ENCODE measurements at places on chromosomes 4 and X.
A peak's percentile ranks its signal among the peaks of the same experiment; 100 is the strongest.

DNA sequence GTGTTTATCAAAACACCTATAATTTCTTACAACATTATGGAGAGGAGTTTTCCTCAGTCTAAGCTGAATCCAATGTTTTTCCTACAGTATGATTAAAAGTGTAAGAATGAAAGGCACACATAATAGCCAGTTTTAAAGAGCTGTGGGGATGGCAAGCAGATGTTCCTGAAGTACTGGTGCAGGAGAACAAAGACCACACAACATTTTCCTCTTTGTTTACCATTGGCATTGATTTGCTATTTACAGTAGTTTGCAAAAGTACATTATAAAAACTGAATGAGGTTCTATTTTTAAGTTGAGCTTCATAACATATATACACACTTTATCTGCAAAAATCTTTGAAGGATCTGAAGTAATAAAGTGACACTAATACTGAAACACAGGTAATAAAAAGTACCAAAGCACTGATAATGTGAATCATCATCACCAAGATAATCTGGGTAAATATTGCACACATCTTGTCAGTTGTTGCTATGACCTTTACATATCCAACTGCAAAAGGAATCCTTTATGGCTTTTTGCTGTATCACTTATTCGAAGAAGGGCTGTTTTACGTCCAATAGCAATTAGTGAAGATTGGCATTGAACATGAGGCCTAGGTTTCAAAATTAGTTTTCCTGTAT, 22.5 kb downstream of the TCEAL1 start:
- no peak for DNase-seq

GRCh38 chrX:150635952-150636351, 57.2 kb upstream of the MTMR1 start:
- DNase-seq: peak; percentile 49

GRCh38 chrX:130594453-130594916, 192.7 kb downstream of the RBMX2 start:
- no peak for DNase-seq

GRCh38 chr4:30537456-30537855, 182.7 kb upstream of the PCDH7 start:
- DNase-seq: peak; percentile 57

GRCh38 chr4:184288451-184289178, 70.9 kb upstream of the ENPP6 start:
- DNase-seq: no peak

DNA sequence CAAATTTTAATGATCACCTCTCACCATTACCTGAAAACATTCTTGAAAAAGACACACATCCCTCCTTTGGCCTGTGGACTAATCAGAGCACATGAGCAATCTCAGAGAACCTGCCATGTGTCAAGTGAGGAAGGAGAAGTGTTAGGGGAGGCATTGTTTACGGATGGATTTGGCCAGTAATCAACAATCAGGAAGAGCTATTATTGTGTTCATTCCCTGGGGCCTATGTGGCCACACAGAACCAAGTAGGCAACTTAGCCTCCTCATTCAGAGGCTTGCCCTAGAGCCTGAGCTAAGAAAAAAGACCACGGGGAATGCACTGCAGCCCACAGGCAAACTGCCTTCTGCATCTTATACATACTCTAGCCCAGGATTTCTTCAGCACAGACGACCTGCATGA, 40.6 kb upstream of the DOCK11 start:
- no peak for DNase-seq

DNA sequence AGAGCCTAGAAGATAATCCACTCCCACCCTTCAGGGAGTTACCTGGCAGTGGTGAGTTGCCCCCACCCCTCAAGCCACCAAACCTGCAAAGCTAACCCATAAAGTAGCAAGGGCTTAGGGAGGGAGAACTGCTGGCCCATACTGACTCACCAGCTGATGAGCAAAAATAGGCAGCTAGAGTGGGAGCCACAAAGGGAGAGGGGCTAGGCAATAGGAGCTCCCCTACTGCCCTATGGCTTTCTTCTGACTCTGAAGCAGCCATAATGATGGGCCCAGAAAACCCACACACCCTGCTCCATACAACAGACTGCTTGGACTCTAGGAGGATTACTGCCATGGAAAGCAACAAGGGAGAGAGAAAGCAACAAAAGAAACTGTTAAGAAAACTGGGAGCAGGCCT, 8.0 kb downstream of the SNX12 start:
- no peak for DNase-seq

DNA sequence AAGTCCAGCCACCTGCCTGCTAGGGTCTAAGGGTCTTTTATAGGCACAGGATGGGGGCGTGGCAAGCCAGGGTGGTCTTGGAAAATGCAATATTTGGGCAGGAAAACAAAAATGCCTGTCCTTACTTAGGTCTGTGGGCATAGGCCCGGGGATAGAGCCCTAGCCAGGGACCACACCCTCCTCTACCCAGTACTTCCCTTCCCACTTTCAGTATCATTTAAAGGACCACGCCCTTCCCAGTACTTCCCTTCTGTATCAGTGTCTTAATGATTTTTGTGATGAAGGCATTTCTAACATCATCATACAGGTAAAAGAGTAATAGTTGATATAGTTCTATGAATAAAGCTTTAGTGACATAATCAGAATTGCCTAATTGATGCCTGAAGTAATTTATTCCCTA, 11.4 kb downstream of the BANK1 start:
- DNase-seq: no peak

DNA sequence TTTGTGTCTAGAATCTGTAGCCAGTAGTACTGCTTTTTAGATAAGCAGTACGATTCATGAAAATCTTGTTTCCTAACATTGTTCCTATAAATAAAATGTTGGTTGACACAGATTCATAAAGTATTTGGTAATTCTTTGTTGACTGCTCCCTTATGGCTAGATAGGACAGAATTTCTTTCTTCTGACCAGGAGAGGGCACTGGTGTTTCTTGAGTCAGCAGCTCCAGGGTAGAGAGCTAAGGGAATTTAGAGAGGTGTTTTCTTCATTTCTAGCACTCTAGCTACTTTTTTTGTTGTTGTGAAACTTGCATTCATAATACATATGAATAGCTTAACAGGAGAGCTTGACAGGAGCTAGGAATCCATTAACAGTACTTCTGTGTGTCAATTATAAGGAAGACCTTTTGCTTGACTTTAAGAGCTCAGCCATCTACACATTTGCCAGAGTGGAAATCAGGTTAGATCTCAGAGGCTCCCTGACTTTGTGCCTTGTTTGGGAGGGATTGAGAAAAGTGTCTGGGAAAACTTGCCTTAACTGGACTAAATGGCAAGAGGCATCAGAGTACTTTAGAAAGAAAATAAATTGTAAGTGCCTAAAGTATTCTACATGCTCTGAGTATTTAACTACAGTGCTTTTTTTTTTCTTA, 756.1 kb downstream of the SH3BGRL start:
- peak; percentile 4 for DNase-seq

DNA sequence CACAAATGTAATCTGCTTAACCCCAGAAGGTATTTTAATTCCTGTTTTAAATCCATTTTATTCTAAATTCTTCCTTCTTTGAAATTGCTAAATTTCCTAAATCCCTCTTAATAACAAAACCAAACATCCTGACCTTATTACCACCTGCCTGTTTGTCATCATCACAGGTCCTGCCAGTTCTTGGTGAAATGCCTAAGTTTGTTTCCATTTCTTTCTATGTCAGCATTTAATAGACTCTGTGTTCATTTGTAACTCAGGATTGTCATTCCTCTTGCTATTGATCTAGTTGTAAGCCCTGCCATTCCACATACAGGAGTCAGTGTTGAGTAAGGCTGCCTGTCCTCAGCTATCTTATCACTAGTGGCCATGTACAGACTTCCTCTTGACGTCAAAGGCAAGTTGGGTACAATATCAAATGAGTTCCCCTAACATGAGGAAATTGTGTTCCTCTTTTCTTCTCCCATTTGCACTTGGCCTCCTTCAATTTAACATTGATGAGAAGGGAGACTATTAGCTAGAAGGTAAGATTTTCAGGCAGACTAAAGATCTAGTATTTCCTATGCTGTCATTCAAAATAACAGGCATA, 440.1 kb downstream of the AFF2 start:
- no peak for DNase-seq

DNA sequence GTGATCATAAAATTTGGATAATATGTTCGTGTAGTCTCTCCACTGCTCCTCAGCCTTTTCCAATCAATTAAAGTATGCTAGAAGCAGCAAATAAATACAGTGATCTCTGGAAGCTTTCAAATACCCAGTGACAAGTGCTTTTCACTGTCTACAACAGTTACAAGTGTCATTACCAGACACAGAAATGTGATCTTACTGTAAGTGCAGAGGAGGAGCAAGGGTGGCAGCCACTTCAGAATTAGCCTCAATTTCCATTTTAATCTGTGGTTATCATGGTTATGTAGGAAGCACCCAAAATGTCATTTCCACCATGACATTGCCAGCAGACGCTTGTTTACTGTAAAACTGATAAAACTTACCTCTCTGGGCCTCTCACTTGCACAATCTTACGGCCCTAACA, 133.9 kb upstream of the ADAMTS3 start:
- no peak for DNase-seq

DNA sequence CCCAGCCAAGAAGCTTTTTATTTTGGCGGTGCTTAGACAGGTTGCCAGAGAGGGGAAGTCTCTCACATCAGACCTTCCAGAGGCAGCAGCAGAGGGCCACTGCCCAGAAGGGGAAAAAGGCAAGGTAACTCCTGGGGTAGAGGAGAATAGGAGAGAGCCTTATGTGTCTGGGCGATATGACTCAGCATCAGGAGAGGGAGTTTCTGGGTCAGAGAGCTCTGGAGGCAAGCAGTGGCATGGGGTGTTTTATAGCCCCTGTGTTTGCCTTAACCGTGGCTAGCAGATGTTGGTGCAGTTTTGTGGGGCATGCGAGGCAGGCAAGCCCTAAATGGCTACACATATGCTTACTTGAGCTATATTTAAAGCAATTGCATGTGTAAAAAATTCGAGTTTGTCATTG, 8.3 kb upstream of the ZXDB start:
- DNase-seq: no peak

DNA sequence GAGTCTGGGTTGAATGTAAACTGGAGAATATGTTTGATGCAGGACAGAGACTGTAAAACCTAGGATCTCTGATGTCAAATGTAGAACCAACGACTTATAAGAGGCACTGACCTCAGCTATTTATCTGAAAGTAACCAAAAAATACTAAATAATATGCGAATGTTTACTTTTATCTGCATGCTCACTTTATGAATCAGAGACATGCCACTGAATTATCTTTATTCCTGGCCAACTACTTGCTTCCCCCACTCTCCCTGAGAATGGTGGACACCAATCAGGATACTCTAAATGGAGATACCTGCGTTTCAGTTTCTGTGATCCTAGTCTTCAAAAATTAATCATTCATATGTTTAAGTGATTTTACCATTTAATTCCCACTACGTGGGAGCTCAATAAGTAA, 1038.4 kb upstream of the PABPC4L start:
- no peak for DNase-seq

DNA sequence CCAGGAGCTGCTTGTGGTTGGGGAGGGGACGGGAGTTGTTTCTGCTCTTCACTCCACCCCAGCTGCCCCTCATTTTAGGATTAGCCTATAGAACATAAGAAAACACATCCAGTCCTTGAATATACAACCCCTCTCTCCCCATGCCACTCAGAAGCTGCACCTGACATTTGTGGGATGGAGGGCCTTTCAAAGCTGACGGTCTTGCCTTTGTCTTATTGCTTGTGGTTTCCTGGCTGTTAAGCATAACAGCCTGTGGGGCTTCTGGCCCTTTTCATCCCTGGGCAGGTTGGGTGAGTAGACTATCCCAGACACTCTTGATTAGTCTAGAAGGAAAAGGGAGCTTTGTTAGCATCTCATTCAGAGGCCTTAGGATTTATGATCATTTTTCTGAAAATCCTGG, 407.6 kb upstream of the BOD1L1 start:
- no peak for DNase-seq

GRCh38 chr4:11005300-11005699, 320.7 kb upstream of the CLNK start:
- DNase-seq: no peak

- no peak for DNase-seq
Observed at GRCh38 chrX:19627081-19627480, 111.8 kb upstream of the MAP3K15 start.

DNA sequence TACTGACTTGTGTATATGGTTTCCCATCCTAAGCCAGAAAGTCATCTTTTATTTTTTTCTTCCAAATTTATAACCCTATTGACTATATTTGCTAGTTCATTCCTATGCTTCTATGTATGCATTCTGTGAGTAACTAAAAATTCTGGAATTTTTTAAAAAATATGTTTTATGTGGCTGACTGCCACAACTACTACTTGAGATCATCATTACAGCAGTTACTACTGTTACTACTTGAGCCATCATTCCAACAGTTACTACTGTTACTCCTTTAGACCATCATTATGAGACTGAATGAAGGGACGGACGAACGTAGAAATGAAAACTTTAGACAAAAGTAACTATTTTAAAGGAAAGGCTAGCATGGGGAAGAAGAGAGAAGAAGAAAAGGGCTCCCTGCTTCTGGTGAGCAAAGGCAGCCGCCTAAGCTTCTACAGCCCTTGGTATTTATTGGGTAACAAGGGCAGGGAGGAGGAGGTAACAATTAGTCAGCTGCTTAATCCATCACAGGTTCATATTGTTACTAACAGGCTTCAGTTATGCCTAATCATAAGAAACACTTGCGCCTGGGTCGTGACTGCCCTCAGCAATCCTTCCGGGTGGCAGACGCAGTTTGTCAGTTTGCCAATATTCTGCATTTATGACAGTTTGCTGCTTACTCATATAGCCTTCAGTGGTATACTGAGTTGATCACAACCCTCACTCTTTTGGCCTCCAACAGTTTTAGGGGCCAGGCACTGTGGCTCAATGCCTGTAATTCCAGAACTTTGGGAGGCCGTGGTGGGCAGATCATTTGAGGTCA, 80.4 kb downstream of the PDLIM5 start:
- no peak for DNase-seq

DNA sequence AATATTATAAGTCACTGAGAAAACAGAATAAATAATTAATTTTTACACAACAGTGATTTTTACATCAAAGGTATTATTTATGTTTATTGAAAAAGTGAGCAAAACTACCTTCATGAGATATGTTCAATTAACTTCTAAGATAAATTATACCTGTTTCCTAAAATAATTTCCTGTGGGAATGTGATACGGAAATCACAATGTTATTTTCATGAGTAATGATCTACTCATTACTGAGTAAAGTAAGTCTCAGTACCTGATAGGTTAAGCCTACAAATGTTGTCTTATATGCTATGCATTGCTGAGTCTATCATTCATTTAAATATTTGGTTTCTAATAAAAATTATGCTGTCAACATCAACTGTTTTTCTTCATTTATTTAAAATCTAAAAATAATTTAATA, 324.0 kb downstream of the STPG2 start:
- DNase-seq: no peak

Measured in SW 1271 (cell line).